ENCODE measurements at places on chromosomes 7 and 10.

- peak; percentile 58 for DNase-seq
These were observed 31.7 kb downstream of the GRIFIN start for GRCh38 chr7:2444476-2444875.

DNA sequence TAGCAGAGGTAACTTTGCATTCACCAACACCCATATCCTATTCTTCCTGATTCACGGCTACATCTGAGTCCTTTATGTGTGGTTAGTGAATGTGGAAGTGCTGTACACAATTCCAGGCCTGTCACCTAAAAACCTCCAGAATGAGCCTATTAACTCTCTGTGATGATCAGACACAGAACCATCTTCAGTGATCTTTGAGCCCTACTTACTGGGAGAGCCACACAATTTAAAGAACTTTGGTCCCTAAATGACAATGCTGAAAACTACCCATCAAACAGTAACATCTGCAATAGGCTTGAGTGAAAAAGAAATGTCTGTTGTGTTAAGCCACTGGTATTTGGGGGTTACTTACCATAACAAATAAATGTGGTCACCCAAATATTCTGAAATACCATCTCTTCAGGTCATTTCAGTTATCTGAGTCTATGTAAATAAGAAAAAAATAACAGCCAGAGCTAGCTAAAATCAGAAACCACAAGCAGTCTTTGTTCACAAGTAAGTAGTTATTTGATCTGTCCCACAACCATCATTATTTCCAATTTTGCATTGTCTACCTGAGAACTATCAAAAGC, 145.7 kb downstream of the HGF start:
- no peak for DNase-seq

DNA sequence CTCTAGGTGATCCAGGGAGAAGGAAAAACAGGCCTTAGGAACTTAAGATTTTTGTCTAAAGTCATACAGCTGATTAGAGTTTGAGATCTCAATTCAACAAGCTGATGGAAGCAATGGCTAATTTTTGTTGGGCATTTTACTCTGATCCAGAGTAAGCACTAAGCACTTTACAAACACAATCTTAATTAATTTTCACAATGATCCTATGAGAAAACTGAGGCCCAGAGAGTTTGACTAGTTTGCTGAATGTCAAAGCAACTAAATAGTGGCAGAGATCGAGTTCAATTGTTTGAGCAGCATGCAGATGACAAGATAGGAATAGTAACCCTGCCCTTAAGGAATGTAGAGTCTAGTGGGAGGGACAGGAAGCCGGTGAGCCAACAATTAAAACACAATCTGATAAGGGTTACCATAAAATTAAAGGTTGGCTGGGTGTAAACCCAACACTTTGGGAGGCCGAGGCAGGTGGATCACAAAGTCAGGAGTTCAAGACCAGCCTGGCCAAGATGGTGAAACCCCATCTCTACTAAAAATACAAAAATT, 13.5 kb upstream of the RPEL1 start:
- no peak for DNase-seq

- DNase-seq = no peak
These were observed 63.7 kb downstream of the TACC2 start for GRCh38 chr10:122052701-122053100.

DNA sequence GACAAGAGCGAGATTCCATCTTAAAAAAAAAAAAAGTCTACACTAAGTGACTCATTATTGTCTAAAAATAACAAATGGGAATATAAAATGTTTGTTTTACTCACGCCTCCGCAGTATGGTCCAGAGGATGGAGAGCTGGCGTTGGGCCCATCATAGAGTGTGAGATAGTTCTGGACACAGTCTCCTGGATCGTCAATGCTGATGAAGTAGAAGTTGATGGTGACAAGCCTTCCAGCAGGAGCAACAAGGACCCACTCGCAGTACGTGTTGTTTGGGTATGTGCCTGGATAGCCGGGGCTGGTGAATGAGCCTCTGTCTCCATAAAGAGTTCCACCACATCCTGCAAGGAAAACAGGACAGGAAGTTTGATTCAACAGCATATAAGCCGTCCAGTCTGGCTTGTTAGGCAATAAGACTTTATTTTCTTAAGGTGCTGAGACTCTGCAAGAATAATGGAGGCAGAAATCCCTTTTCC, 11.5 kb upstream of the RSU1 start:
- DNase-seq = no peak
